ENCODE measurements at places on chromosomes 6 and 20.
A peak's percentile ranks its signal among the peaks of the same experiment; 100 is the strongest.

- no peak for DNase-seq
These were observed 39.9 kb downstream of the JARID2 start for GRCh38 chr6:15285682-15286294.

DNA sequence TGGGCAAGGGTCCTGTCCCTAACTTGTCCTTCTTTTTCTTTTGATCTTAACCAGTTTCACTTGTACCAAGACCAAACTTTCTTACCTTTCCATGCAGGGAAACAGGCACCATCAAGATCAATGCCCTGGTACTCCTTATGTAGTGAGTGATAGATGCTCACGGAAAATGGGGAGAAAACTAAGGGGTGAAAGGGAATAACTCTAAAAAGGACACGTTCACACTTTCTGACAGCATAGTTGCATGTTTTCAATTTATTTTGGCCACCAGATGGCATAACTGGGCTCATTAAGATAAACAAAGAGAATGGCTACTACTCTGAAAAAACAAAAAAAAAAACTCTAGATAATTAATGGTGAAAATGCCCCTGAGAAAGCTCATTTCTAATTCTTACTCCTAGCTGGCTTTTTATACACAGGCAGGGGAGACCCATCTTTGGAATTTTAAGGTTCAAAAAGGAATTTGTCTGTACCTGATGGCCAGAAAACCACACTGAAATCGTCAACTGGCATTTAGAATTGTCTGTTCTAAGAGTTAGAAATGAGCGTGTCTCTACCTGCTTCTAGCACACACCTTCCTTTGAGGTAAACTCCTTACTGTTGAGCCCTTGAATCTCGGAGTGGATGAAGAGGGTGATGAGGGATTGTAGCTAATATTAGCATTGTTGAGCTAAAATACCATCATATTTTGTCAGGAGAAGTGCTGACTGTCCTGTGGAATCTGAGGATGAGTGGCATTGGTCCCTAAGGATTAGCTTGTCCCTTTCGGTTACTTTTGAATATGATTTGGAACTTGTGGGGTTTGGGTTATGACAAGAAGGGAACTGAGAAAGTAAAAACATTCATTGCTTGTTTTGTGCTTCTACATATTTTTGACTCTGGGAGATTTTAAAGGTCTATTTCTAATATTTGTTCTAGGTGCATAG, 62.2 kb upstream of the DDR1 start:
- no peak for DNase-seq

- no peak for DNase-seq
These were observed 167.9 kb downstream of the PREX1 start for GRCh38 chr20:48659858-48660257.

- no peak for DNase-seq
These were observed 46.8 kb downstream of the RREB1 start for GRCh38 chr6:7154341-7155139.

DNA sequence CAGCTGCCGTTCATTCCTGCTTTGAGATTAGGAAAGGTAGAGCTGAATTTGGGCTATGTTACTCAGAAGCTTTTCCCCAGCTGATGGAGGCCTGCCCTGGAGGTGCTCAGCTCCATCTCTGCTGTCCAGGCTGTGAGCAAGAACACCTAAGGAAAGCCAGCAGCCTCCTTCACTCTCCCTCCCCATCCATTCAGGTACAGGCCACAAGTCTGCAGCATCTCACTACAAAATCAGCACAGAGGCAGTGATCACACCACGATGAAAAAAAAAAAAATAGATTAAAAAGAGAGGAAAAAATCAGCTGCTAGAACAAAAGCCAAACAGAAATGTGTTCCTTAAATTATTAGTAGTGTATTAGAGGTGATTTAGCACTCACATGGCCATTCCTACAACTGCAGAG, 515.0 kb downstream of the CDH26 start:
- no peak for DNase-seq

GRCh38 chr6:143676437-143677045, 1.2 kb upstream of the PHACTR2 start:
- DNase-seq, result no peak

- peak; percentile 24 for DNase-seq
These were observed 644 bp downstream of the RBL1 start for GRCh38 chr20:37095108-37095598.

DNA sequence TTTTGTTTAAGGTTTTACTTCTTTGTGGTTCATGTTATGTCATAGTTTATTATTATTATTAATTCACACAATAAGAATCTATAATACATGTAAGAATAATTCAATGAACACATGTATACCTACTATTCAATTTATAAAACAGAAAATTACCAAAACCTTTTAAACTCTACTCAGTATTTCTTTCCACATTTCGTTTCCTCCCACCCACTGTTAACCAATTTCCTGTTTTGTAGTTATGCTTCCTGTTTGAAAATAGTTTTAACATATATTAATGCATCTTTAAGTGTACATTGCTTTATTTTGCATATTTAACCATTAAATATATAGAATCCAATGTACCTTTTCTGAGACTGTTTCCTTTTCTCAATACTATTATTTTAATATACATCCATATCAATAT, 397.9 kb upstream of the SPTLC3 start:
- DNase-seq, result no peak

- no peak for DNase-seq
These were observed 224.8 kb upstream of the JAG1 start for GRCh38 chr20:10898552-10898951.

DNA sequence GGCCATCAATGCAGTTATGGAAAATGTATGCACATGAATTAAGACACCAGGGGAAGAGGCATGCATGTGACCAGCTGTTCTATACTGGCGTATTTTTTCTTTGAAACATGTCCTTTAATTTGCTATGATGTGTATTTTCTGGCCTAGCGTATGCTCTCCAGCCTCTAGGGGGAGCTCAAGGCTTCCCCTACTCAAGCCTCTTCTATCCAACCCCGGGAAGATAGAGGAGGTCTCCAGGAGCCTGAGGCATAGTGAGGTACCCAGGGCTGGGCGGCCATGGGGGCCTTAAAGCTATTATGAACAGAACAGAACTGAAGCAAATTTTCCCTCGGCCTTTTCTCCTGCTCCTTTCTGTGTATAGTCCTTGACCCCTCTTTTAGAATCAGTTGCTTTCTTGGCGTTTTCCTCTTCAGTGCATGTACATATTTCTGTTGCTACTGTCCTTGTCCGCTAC, 528.9 kb downstream of the MAFB start:
- peak; percentile 5 for DNase-seq

GRCh38 chr6:12356983-12357972, 67.1 kb downstream of the EDN1 start:
- DNase-seq, result no peak

- peak; percentile 23 for DNase-seq
These were observed 36.6 kb upstream of the HIVEP1 start for GRCh38 chr6:11975353-11975977.

- no peak for DNase-seq
These were observed 20.7 kb upstream of the TRIM27 start for GRCh38 chr6:28944412-28944865.

DNA sequence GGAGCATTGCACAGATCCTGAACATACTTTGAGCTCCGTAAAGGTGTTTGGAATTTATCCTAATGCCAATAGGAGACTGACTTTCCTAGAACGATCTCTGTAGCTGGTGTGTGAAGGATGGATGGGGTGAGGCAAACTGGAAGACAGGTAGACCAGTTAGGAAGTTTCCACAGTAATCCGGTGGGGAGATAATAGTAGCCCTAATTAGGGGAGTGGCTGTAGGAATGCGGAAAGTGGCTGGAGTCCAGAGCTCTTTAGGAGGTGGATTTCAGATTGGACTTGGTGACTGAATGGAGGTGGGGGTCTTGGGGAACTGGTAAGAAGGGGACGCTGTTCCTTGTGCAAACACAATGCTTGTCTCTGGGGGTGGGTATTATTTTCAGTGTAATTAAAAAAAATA, 146.3 kb downstream of the SOX4 start:
- no peak for DNase-seq

DNA sequence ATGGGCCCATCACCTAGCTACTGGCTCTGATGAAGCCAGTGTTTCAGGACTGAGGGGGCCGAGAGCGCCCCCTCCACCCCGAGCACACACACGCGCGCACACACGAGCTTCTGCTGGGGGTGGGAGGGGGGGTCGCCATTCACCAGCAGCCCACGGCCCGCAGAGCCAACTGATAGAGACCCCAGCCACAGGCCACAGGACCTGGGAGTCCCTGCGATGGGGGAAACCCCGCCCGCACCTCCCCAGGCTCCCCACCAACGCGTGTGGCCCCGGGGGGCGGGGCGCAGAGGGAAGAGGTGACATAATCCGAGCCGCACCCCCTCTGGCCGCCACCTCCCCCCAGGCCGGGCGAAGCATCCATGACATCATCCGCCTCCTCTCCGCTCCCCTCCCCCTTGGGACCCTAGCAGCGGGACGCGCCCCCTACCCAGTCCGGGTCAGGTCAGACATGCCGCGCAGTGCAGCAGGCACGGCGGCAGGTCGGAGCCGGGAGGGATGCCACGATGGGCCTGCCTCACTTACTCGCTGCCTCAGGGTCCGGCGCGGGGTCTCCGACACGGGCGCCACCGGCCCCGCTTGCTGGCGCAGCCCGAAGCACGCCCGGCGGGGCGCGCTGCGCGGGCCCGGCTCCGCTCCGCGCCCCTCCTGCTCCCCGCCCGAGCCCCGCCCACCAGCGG, at the start of gene LZTS3:
LZTS3 (minus strand) TSS at position 617 of the 677 bp plus-strand sequence. CDS start 6,386 bp downstream, outside the sequence.
- DNase-seq, result peak; percentile 81

- no peak for DNase-seq
These were observed 186.3 kb downstream of the QKI start for GRCh38 chr6:163600781-163601180.

- no peak for DNase-seq
These were observed 150.7 kb downstream of the EDN3 start for GRCh38 chr20:59451066-59451630.

GRCh38 chr6:34148631-34149451, 3.0 kb upstream of the GRM4 start:
- no peak for DNase-seq

GRCh38 chr6:108211671-108212070, 45.8 kb downstream of the NR2E1 start:
- DNase-seq, result no peak

GRCh38 chr6:3139090-3139903, 18.0 kb downstream of the TUBB2A start:
- DNase-seq, result no peak

- DNase-seq, result no peak
These were observed 4.0 kb upstream of the ADGRF5 start for GRCh38 chr6:46925563-46926253.

- no peak for DNase-seq
These were observed 25.2 kb downstream of the GHRH start for GRCh38 chr20:37236462-37236861.

GRCh38 chr6:91669154-91669870, 1082.4 kb upstream of the MAP3K7 start:
- DNase-seq, result no peak

DNA sequence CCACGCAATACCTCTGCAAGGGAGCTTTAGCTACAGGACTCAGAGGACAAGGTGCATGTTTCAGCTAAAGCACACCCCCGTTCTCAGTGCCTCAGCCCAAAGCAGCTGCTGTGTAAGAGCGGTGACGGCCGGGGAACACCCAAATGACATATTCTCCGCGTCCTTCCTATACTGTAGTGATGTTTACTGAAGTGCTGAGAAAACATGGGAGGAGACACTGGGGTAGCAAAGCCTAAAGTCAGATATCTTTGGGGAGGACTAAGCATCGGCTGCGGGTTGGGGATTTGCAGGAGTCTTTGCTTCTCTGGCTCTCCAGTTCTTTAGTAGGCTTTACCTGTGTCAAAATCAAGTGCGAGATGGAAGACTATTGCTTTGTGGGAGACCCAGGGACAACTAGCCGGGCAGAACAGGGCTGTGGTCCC, 1.7 kb downstream of the SLC22A23 start:
- no peak for DNase-seq

- DNase-seq, result no peak
These were observed 645.6 kb downstream of the MMUT start for GRCh38 chr6:48817333-48818051.

DNA sequence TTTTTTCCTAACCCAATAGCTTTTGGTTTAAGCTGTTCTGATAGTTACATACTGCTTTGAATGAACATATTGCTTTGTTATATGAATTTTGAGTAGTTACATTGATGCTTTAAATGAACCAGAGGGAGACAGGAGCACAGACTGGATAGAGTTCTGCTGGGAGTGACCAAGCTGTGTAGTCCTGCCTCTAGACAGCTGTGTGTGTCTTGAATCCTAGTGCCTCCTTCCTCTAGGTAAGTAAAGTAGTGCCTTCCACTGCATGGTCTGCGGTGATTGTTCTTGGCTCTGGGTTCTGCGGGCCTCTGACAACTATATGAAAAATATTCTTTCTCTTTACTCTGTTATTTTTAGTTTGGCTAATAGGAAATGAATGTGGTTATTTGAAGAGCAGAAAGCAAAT, 46.0 kb upstream of the ADGRG6 start:
- DNase-seq, result no peak

GRCh38 chr20:62572980-62573379, 69.3 kb upstream of the SLCO4A1 start:
- DNase-seq, result no peak

- DNase-seq, result no peak
These were observed 57.5 kb downstream of the CEBPB start for GRCh38 chr20:50248104-50248641.

- DNase-seq, result no peak
These were observed 81.4 kb downstream of the SERAC1 start for GRCh38 chr6:158086504-158087223.

DNA sequence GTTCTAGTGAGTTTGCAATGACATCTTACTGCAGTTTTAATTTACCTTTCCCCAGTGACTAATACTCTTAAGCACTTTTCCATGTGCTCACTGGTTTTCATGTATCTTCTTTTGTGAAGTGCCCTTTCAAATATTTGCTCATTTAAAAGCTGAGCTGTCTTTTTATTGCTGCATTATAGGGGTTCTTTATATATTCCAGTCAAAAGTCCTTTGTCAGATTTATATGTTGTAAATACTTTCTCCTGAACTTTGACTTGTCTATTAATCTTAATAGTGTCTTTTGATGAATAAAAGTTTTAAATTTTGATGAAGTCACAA, 50.2 kb upstream of the ELOVL5 start:
- DNase-seq, result no peak

DNA sequence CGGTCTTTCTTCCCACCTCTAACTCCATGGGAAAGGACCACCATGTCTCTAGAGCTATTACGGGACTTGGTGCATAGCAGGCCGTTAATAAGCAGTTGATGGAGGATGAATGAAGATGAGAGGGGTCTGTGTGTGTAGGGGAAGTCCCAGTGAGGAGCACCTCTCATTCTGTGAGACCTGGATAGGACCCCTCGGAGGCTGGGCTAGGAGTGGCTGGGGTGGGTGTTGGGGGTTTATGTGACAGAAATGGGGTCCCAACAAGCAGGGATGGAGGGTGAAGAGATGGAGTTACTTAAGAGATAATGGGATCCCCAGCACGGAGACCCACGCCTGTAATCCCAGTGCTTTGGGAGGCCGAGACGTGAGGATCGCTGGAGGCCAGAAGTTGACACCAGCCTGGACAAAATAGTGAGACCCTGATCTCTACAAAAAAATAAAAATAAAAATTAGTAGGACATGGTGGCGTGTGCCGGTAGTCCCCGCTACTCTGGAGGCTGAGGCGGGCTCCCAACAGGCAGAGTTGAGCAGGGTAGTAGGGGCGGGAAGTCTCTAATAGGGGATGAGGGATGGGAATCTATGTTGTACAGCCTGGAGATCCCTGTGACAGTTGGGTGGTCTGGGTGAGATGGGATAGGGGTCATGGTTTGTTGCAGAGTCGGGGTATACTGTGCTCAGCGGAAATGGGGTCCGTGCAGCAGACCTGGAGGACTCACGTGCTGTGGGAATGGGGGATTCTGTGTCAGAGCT, 677 bp upstream of the ZNF341 start:
- DNase-seq, result no peak

GRCh38 chr6:138594758-138595140, 95.5 kb upstream of the NHSL1 start:
- DNase-seq, result no peak
